NCI-H1417 (cell line): ENCODE measurements at places on chromosomes 7 and 10.

DNA sequence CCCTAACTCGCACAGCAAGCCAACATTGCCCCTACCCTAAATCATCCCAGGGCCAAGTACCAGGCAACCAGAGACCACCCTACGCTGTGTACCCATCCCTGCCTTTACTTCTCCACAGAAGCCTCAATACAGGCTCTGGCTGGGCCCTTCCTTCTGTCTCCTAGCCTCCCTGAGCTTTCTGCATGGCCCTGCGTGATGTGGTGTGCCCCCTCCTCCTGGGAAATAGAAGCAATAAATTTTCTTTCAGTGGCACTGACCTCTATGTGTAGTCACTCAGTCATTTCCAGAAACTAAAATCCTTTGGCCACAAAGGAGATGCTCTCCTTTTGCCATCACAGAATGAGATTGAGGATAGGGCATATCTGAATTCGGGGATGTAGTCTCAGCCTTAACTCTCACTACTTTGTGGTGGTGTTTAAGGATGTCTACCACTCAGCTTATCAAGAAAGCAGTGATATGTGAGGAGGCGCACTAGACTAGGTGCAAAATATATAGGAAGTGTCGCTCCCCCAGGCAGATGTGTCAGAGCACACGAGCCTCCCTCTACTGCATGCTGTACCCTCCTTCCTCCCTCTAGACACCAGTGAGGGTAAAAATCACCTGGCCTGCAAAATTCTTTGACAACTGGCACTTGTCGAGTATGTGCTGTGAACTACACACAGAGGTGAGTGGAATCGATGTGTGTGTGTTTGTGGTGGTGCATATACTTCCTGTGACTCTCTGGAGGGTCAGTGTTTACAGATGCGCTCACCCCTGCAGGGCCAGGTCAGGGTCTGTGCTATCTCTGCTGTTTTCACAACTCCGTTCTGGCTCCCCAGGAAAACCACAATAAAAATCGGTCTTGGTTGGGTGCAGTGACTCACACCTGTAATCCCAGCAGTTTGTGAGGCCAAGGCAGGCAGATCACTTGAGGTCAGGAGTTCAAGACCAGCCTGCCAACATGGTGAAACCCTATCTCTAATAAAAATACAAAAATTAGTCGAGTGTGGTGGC, 825.9 kb upstream of the IGFBP3 start:
- no peak for DNase-seq

GRCh38 chr7:68917041-68917651, 681.1 kb upstream of the AUTS2 start:
- DNase-seq = no peak

- DNase-seq = no peak
Measured at GRCh38 chr10:72487521-72487920, 132.8 kb upstream of the DNAJB12 start.

DNA sequence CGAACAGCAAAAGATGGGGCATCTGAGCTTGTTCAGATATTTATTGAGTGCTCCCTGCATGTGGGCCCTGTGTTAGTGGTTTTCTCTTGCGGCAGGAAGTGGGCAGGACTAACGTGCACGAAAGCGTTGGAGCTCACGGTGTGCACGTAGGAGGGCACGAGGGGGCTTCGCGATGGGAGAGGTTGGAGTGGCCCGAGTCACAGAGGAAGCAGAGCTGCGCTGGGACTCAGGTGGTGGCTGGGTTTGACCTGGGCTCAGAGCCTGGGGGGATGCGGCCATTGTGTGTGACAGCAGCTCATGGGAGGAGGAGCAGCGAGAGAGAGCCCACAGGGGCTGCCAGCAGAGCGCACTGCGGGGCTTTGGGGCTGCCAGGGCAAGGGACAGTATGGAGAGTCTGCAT, 7.7 kb downstream of the ZSCAN25 start:
- no peak for DNase-seq

DNA sequence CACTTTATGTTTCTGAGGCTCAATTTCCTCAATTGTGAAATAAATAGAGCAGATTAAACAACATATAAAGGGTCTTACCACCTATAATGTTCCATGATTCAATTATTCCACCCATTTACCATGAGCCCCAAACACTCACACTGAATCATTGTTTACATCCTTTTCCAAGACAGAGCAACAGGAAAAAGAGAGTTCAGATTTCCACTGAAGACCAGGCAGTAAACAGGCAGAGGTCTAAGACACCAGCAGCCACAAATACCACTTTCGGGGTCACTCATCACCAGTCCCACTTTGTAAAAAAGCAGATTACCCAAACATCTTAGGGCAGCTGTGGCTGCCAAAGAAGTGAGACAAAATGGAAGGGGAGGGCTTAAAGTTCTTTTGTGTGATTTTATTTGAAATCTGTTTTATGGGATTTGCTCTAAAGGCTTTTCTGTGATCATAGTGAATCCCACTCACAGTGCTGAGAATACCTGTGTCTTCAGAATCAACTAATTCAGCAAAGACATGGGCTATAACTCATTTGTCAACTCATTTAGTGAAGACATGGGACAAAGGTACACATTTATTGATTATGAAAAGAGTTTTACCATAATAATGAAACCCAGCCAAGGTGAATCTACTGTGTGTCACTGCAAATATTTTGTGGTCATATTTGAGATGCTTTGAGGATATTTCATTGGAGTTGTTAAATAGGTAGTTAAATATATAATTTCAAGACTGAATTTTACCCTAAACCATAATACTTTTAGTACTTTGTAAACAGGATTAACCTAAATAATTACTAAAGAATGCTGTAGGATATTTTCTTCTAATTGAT, 24.8 kb upstream of the DLD start:
- DNase-seq = no peak
